ENCODE measurements at places on chromosomes 12 and 14.
A peak's percentile ranks its signal among the peaks of the same experiment; 100 is the strongest.

- H3K27me3 ChIP-seq: peaks cover 13% of the 10 kb centered on the region
- no peaks in the 10 kb centered on the region for H3K36me3 ChIP-seq
- DNase-seq: no peak
- H3K27ac ChIP-seq: no peak overlapping the region
- no peak overlapping the region for H3K4me3 ChIP-seq
Measured at GRCh38 chr12:115857160-115857920, 420.2 kb downstream of the MED13L start.

GRCh38 chr12:2523317-2523716 lies 271.5 kb upstream of the FKBP4 start:
- DNase-seq: no peak
- no peaks in the 10 kb centered on the region for H3K36me3 ChIP-seq
- no peaks in the 10 kb centered on the region for H3K4me1 ChIP-seq
- H3K4me3 ChIP-seq: no peak overlapping the region

DNA sequence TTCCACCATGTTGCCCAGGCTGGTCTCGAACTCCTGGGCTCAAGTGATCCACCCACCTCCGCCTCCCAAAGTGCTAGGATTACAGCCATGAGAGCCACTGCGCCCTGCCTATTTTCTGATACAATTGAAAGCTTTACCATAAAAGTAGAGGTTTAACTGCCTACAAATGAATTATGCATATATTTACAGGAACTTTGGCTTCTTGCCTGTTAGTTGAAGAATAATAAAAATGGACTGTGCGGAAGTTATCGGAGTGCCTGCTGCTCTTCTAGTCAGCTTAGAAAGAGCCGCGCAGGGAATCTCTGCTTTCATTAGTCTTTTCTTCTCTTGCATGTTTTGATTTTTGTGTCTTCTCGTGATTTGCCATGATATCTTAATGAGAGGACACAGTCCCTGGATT lies 34.5 kb downstream of the PPP2R5C start:
- peaks cover 24% of the 10 kb centered on the region for H3K4me1 ChIP-seq
- no peak overlapping the region for H3K27ac ChIP-seq
- no peak overlapping the region for H3K4me3 ChIP-seq
- DNase-seq: no peak

GRCh38 chr14:102275866-102276265 lies 29.1 kb downstream of the MOK start:
- H3K4me3 ChIP-seq: no peak overlapping the region
- H3K4me1 ChIP-seq: no peaks in the 10 kb centered on the region
- H3K27ac ChIP-seq: no peak overlapping the region
- no peak for DNase-seq
- H3K27me3 ChIP-seq: no peaks in the 10 kb centered on the region
- no peaks in the 10 kb centered on the region for H3K36me3 ChIP-seq

DNA sequence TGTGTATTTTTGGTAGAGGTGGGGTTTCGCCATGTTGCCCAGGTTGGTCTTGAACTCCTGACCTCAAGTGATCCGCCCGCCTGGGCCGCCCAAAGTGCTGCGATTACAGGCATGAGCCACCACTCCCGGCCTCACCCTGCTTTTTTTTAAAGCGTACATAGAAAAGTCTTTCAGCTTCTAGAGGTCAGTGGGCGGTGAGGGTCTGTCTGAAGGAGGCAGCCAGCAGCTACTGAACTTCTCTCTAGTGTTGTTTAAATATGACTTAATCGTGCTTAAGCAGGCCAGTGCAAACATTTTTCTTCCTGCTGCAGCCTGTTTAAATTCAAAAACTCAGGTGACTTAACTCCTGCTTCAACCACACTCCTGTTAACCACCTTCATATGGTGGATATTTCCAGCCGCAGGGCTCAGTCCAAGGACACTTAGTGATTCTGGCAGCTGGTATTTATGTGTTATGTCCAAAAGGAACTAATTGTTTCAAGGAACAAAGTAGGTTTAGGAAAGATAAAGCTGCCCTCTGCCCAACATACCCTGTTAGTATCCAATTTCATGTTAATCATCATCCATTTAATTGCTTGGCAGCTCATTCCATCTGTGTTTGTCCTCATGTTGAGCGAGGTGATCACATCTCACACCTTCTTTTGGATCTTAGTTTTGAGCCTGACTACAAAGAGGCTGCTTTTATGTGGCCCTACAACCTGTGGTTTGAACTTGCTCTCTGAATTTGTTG lies 2.0 kb downstream of the PRKAB1 start:
- peak overlapping the region; percentile 64 for H3K4me3 ChIP-seq
- peaks cover 55% of the 10 kb centered on the region for H3K36me3 ChIP-seq
- H3K27ac ChIP-seq: peak overlapping the region; percentile 87
- H3K4me1 ChIP-seq: peaks cover 83% of the 10 kb centered on the region
- no peak for DNase-seq
- H3K27me3 ChIP-seq: no peaks in the 10 kb centered on the region

DNA sequence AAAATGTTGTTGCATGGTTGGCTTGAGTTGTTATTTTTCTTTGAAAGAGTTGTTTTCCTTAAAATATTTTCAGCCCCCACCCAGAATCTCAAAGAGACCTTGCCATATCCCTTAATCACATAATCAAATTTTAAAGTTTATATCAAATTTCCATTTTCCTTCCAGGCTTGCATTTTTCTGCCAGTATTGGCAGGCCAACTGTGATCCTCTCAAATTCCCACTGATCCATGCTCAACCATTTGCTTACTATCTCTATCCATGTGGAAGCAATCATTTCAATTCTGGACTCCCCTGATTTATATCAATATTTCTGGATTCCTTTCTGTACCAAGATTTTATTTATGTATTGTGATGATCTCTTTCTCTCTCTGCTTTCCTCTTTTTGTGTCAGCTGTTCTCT lies 64.2 kb upstream of the PYGL start:
- DNase-seq: no peak
- peaks cover 16% of the 10 kb centered on the region for H3K4me1 ChIP-seq
- no peaks in the 10 kb centered on the region for H3K27me3 ChIP-seq
- no peaks in the 10 kb centered on the region for H3K36me3 ChIP-seq
- H3K27ac ChIP-seq: no peak overlapping the region

GRCh38 chr12:48379794-48380193 lies 29.1 kb upstream of the ZNF641 start:
- no peaks in the 10 kb centered on the region for H3K27me3 ChIP-seq
- no peak overlapping the region for H3K27ac ChIP-seq
- no peak overlapping the region for H3K4me3 ChIP-seq
- no peaks in the 10 kb centered on the region for H3K4me1 ChIP-seq

DNA sequence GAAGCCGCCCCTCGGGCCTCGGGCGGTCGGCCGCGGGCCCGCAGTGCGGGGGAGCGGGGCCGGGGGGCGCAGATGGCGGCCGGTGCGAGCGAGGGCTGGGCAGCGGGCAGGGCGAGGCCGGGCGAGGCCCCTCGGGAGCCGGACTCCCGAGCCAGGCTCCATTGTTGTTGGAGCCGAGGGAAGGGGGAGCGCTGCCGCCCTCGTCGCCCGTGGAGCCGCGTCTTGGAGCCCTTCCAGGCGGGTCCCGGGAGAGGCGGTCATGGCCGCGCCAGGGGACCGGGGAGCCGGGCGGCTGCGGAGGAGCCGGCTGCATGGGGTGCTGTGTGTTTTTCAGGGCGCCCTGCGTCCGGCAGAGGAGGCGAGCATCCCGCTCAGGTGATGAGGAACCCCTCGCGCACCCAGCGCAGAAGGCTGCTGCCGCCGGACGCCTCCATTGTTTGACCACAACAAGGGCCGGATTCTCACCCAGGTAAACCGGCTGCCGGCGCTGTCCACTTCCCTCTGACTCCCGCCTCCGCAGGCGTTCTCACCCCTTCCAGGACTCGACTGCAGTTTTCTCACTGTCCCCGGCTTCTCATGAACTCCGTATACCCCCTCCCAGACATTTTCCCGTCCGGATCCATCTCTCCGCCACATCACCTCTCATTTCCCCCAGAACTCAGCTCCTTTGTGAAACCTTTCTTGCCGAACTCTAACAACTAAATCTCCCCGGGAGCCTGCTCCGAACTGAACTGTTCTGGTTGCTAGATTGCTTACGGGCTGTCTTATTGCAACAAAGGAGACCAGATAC lies 732 bp downstream of the ZNF664 start:
- H3K36me3 ChIP-seq: peaks cover 23% of the 10 kb centered on the region
- H3K4me3 ChIP-seq: peak overlapping the region; percentile 91
- DNase-seq: peak; percentile 28
- H3K27ac ChIP-seq: peak overlapping the region; percentile 70
- peaks cover 32% of the 10 kb centered on the region for H3K4me1 ChIP-seq

GRCh38 chr14:74552623-74553022 lies 59.1 kb downstream of the ISCA2 start:
- no peaks in the 10 kb centered on the region for H3K36me3 ChIP-seq
- H3K27ac ChIP-seq: no peak overlapping the region
- H3K4me1 ChIP-seq: peaks cover 1% of the 10 kb centered on the region
- peaks cover 2% of the 10 kb centered on the region for H3K27me3 ChIP-seq
- no peak for DNase-seq

DNA sequence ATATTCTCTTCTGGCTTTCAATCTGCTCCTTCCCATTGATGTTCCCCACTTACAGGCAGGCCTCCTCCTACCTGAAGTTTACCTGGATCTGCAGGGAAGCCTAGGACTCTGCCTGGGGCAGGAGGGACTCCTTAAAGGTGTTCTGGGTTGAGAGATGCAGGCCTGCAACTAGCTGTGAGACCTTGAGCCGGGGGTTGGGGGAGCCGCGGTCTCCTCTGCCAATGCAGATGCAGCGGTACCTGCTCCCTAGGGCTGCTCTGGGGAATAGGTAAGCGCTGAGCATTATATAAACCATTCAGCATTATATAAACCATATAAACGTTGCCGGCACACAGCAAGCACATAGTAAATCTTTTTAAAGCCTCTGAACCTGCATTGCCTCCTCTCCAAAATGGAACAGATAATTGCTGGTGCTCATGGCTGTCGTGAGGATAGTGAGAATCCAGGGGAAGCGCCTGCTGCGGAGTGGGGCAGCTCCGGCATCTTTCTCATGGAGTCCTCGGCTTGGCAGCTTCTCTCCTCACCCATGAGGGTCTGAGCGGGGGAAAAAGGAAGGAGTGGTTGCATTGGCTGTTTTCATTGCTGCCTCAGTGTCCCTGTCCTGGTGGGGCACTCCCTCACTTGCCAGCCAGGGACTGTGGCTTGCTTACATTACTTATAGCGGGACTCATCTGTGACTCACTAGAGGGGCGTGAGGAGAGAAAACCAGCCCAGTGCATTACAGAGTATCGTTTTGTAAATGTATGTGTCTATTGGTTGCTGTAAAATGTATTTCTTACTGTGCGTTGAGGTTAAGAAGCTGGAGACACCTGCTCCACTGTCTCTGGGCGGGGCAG lies 12.5 kb upstream of the KRT80 start:
- peaks cover 20% of the 10 kb centered on the region for H3K27me3 ChIP-seq
- peaks cover 9% of the 10 kb centered on the region for H3K4me1 ChIP-seq
- no peak overlapping the region for H3K27ac ChIP-seq
- no peak for DNase-seq

- H3K36me3 ChIP-seq: no peaks in the 10 kb centered on the region
- no peak overlapping the region for H3K4me3 ChIP-seq
- no peaks in the 10 kb centered on the region for H3K4me1 ChIP-seq
- H3K27ac ChIP-seq: no peak overlapping the region
- no peak for DNase-seq
Measured at GRCh38 chr14:93888995-93889394, 38.1 kb upstream of the FAM181A start.

DNA sequence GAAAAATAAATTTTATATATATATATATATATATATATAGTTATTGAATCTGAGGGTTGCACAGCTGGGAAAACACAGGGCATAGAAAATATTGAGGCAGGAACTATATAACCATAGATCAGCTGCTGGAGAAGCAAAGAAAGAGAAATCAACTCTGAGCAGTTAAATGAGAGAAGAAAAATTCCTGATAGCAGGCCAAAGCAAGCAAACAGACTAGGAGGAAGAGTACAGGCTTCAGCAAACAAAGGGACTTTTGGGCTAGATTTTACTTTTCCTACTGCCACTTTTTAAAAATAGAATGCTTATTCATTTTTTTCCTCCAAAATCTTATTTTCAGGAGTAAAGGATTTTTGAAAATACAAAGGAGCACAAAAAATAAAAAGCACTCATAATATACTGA lies 216.0 kb upstream of the PRKD1 start:
- no peak overlapping the region for H3K27ac ChIP-seq
- no peak overlapping the region for H3K4me3 ChIP-seq
- H3K4me1 ChIP-seq: no peaks in the 10 kb centered on the region
- H3K36me3 ChIP-seq: no peaks in the 10 kb centered on the region

- H3K27me3 ChIP-seq: no peaks in the 10 kb centered on the region
- H3K36me3 ChIP-seq: no peaks in the 10 kb centered on the region
- no peak for DNase-seq
Measured at GRCh38 chr14:84432676-84433075, 1097.3 kb upstream of the FLRT2 start.

DNA sequence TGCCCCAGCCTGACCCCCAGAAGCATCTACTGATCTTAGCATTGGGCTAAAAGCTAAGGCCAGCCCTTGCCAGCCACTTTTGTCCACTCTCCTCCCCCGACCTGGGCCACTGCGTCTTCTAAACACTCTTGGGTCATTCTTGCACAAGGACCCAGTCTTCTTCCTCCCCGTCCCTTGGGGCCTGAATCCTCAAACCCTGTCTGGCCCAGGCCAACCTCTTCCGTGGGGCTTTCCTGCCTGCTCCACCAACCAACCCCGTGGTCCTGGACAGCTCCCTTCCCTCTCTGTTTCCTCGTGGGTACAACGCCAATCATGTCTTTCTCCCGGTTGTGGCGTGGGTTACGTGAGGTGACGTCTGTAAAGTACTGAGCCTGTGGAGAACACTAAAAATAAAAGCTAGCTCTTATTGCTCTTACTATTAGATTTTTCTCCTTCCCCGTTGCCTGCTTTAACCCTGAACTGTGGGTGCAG lies 21.5 kb downstream of the FAM222A start:
- H3K27me3 ChIP-seq: peaks cover 24% of the 10 kb centered on the region
- no peak for DNase-seq
- H3K27ac ChIP-seq: no peak overlapping the region
- H3K4me3 ChIP-seq: no peak overlapping the region
- no peaks in the 10 kb centered on the region for H3K36me3 ChIP-seq

- peaks cover 2% of the 10 kb centered on the region for H3K27me3 ChIP-seq
- no peak overlapping the region for H3K4me3 ChIP-seq
- no peak for DNase-seq
- no peak overlapping the region for H3K27ac ChIP-seq
Measured at GRCh38 chr14:101469382-101470247, 91.7 kb upstream of the DIO3 start.

DNA sequence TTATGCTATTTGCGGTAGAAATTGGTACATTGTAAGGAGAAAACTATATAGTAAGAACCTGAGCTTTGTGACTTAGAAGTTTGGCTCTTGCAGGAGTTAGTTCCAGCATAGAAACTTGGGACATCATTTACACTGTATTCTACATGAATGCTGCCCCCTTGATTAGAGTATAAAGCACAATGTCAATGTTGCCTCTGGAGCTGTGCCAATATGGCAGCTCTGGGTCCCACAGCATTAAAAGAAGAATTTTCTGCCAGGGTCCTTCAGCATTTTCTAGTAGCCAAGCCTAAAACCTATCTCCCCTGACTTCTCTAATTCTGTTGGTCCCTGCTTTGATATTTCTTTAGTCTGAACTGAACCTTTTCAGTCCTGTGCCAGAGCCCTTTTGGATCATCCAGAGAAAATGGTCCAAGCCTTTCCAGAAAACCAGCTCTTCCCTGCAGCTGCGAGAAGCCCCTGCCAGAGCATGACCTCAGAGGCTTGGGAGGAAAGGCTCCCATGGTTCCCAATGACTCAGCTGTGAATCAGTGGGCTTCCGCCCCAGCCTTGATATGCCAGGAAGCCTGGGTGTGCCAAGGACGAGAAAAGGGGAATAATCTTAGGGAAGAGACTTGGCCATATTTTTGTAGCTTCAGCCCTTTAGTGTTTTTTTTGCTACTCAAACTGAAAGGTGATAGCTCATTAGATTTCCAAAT lies 43.2 kb downstream of the PLEKHG7 start:
- peaks cover 3% of the 10 kb centered on the region for H3K27me3 ChIP-seq
- peaks cover 2% of the 10 kb centered on the region for H3K4me1 ChIP-seq
- no peak for DNase-seq
- H3K27ac ChIP-seq: no peak overlapping the region
